Kasumi-1 (cell line): ENCODE measurements at places on chromosomes 7 and 10.

DNA sequence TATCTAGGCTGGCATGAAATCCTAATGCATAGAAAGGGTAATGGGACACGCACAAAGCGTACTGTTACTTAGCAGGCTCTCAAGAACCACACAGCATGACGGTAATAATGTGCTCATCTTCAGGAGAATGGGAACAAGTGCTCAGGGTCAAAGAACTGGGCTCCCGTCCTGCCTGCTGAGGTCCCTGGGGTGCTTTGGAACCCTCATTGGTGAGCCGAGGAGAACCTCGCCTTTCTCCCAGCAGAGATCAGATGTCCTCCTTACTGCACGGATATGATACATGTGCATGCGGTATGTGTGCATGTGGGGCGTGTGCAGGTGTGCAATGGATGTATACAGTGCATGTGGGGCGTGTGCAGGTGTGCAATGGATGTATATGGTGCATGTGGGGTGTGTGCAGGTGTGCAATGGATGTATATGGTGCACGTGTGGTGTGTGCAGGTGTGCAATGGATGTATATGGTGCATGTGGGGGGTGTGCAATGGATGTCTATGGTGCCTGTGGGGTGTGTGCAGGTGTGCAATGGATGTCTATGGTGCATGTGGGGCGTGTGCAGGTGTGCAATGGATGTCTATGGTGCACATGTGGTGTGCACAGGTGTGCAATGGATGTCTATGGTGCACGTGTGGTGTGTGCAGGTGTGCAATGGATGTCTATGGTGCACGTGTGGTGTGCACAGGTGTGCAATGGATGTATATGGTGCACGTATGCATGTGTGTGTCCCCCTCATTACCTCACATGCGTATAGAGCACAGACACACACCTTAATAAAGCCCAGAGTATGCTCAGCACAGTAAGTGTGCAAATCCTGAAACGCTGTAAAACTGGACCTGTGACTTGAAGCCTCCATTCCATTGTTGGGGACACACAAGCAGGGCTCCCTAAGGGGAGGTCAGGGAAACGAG lies 336.3 kb downstream of the PTPRN2 start:
- no peak for DNase-seq

DNA sequence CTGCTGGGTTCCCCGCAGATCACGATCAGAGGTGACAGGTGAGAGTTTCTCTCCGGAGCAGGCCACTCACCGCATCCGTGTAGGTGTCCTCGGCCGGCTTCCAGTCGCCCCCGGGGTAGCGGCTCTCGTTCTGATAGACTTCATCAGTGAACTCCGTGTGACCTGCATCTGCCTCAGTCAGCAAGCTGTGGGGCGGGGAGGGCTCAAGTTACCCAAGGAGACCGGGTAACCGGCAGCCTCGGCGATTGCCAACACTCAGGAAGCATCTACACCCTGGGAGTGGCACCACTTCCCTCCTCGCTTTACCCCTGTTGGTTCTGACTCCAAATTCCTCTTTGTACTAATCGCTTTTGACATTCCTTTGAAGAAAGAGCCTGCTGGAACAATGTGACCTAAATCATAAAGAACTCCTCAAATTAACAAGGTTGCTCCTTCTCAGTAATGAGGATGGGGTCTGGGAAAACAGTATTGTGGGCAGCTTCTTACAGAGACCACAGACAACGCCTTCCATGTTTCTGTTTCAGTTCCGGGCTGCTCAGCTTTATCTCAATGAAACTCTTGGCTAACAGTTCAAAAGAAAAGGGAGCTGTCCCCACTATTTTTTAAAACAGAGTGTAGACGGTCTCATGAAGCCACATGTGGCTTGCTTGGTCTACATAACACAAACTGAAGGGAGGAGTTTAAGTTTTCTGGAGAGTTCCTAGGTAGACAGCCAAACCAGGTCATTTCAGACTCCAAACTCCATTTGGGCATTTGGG lies 118.1 kb downstream of the MYOF start:
- no peak for DNase-seq

DNA sequence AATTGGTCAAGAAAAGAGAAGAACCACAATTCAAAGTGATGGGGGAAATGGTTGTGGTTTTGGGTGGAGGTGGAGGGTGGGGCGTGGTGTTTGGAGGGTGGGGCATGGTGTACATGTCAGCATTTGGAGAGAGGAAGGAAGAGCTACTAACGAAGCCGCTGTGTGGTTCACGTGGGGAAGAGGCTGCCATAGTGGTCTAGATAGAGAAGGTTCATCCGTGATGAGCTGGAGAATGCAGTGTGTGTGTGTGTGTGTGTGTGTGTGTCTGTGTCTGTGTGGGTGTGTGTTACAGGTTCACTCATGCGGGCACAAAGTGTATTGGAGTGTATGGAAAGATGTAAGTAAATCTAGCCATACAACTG lies 6.1 kb upstream of the VCL start:
- peak; percentile 98 for DNase-seq

GRCh38 chr10:63132651-63133055 lies 475 bp upstream of the NRBF2 start:
- DNase-seq = no peak

DNA sequence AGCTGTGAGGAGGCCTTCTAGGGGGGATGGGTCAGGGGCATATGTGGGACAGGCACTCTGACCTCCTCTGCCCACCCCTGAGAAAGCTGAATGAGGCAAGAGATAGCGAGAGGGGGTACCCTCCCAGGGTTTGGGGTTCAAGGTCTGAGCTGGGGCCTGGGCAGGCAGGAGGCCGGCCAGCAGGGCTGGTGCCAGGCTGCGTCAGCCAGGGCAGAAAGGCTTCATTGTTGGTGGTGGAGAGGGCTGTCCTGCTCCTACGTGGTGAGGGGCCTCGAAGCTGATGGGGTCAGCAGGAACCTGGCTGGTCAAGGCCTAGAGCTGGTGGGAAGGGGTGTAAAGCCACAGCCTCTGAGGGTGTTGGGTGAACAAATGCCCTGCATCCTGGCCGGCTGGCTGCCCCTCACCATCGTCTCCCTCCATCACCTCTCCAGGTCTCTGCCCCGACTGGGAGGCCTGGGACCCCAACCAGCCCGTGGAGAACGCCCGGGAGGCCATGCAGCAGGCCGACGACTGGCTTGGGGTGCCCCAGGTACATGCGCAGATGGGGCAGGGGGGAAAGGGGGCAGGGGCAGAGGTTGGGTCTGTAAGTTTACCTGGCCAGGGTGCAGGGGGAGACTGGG lies 6.6 kb downstream of the FLNC start:
- DNase-seq = no peak

- DNase-seq = no peak
Measured at GRCh38 chr10:49356944-49357343, 38.9 kb downstream of the DRGX start.

DNA sequence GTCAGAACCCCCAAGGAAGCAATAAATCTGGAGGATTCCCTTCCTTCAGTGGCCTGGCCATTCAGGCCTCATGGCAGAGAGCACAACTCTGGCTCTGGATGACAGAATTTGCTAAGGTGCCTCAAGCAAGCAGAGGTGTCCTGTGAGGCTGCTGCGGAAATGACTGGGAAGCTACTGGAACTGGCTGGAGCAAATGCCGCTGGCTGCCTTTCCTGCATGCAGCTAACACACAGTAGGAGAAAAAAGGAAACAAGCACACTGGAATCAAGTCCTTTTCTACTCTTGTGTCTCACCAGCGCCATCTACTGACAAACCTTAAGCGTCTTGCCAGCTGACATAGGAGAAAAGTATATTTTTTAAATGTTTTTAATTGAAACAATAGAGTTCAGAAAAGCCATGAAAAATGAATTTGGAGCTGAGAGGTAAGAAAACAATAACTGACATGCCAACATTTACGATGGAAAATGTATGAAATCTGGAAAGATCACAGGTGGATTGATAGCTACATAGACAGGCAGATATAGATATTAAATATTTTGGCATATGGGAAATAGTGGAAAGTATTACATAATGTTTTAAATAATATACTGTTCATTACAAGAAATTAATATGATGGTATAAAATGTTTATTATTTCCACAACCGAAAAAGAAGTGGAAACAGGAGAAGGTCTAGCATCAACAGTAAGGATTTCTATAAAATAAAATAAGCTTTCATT lies 951.6 kb downstream of the ANKRD7 start:
- peak; percentile 89 for DNase-seq

GRCh38 chr7:77426052-77426404 lies 9.9 kb upstream of the GSAP start:
- DNase-seq = no peak

GRCh38 chr7:42452356-42452755 lies 215.3 kb upstream of the GLI3 start:
- DNase-seq = no peak

- DNase-seq = no peak
Measured at GRCh38 chr10:133351408-133352318, 4.5 kb downstream of the PRAP1 start.

DNA sequence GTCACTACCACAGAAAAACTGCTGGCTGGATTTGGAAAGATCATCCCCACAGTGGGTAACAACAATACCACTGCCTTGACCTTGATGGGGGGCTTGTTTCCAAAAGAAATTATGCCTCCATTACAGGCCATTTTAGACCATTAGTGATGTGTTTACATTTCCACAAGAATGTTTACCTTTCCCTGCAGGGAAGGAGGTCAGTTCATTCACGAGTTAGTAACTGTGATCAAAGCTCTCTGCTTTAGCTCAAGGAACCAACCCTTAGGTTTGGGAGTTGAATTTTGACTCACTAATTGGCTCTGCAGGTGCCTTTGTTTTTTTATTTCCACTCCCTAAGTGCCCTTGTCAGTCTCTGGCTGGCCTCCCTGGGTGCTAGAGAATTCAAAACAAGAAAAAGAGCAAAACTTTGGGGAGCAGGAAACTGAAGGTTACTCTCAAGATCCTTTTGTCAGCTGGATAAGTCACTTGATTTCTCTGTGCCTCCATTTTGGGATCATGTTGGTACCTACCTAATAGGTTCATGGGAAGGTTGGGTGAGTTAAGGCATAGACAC lies 41.1 kb upstream of the NUPR2 start:
- no peak for DNase-seq

- DNase-seq = no peak
Measured at GRCh38 chr7:1713502-1714484, 43.7 kb downstream of the ELFN1 start.

DNA sequence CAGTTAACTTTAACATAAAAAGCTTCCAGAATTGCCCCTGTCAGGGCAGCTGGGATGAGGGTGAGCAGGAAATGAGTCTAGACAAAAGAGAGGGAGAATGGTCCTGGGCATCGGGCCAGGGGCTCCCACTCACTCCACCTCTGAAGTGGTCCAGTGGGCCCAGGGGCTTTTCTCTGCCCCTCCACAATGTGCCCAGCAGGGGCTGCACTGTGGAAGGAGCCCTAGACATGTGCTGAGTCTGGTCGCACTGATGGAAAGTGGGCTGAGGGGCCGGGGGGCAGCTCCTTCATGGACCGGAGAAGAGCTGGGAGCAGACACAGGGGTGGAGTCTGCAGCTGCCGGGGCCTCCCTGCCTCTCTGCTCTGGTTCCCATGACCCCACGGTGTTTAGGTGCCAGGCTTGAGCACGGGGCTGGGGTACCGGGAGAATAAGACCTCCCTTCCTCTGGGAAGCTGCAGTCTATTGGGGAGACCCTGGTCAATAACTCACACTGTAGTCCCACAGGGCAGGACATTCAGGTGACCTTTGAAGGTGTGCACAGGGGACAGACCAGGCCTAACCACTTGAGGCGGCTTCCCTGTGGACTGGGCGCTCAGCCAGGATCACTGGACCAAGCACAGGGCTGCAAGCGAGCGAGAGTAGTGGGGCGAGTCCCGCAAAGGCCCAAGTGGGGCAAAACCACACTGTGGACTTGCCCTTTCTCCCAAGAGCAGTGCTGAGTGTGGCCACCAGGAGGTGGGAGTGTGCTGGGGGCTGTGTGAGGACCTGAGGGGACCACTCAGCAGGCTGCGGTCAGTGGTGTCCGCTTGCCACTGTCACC lies 6.1 kb downstream of the ADCY1 start:
- DNase-seq = no peak

- no peak for DNase-seq
Measured at GRCh38 chr10:25393621-25394020, 218.8 kb downstream of the GPR158 start.

- DNase-seq = no peak
Measured at GRCh38 chr7:27835376-27835775, 95.4 kb downstream of the TAX1BP1 start.

DNA sequence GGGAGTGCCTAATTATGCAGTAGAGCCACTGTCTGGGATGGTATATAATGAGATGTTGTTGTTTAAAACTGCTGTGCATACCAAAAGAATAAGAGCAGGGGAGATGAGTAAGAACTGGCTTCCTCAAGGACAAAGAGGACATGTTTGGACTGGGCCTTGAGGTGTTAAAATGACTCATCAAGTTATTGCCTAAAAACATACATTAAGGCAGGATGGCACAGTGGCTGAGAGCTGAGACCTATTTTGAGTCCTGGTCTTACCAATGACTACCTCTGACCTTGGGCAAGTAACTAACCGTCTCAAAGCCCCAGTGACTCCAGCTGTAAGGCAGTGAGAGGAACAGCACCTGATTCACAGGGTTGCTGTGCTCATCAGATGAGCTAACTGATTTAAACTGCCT lies 71.1 kb downstream of the CFAP58 start:
- no peak for DNase-seq

DNA sequence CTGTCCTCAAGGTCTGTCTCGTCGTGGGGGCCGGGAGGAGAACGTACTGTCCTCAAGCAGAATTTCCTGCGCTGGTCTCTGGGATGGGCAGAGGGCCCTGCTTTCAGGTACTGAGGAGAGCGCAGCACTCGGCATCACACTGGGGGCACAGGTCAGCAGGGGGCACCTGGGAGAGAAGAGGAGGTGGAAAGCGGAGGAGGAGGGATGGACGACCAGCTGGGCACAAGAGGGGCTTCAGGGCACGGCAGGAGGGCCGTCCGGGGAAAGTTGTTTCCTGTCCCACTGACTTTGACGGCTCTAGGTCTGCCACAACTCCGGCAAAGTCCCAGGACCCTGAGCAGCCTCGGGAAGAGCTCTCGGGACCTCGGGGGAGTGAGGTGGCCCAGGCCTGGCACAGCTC lies 536.9 kb downstream of the DNAJB6 start:
- DNase-seq = no peak

DNA sequence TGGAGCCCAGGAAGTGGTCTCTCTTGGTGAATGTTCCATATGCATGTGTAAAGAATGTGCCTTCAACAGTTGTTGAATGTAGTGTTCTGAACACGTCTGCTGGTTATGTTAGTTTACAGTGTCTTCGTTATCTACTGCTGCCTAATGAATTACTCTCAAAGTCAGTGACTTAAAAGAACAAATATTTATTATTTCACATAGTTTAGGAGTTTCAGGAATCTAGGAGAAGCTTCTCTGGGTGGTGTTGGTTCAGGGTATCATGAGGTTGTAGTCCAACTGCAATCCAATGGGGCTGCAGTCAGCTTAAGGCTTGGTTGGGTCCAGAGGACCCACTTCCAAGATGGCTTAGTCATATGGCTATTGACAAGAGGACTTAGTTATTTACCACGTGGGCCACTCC lies 36.6 kb upstream of the IGFBP3 start:
- DNase-seq = no peak

DNA sequence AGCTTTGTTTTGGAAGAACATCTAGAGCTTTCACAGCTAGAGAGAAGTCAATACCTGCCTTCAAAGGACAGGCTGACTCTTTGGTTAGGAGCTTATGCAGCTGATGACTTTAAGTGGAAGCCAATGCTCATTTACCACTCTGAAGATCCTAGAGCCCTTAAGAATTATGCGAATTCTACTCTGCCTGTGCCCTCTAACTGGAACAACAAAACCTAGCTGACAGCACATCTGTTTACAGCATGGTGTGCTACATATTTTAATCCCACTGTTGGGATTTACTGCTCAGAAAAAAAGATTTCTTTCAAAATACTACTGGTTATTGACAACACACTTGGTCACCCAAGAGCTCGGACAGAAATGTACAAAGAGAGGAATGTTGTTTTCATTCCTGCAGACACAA lies 57.3 kb downstream of the PALS2 start:
- no peak for DNase-seq
